GM20000 (cell line): ENCODE measurements at places on chromosomes 6 and 20.

- DNase-seq, result no peak
Observed at GRCh38 chr6:155638200-155638599, 182.6 kb upstream of the NOX3 start.

DNA sequence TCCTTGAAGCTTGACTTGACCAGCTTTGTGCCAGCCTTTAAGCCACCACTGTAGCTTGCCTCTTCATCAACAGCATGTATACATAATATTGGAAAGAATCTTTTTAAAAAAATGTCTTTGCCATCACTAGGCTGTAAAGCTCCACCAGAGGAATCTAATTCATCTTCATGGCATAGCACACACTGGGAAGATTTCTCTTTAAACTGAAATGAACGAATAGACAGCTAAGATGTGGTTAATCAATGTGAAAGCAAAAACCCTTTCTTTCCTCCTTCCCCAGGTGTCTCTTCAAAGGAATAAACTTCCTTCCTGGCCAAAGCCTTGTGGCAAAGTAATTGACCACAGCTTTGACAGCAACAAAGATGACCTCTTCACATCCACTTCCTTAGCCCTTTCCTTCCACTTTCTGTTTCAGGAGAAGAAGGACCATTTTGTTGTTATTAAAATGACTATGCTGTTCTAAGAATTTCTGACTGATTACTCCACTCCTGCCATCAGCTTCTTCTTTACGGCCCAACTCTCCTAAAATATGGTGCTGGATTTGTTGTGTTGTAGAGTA lies 428.7 kb upstream of the SOX4 start:
- peak; percentile 24 for DNase-seq

GRCh38 chr6:45611491-45611890 lies 233.8 kb upstream of the SUPT3H start:
- DNase-seq, result no peak

- no peak for DNase-seq
Observed at GRCh38 chr20:52777171-52777570, 195.0 kb upstream of the TSHZ2 start.

GRCh38 chr6:126919947-126920346 lies 198.5 kb upstream of the RSPO3 start:
- no peak for DNase-seq

DNA sequence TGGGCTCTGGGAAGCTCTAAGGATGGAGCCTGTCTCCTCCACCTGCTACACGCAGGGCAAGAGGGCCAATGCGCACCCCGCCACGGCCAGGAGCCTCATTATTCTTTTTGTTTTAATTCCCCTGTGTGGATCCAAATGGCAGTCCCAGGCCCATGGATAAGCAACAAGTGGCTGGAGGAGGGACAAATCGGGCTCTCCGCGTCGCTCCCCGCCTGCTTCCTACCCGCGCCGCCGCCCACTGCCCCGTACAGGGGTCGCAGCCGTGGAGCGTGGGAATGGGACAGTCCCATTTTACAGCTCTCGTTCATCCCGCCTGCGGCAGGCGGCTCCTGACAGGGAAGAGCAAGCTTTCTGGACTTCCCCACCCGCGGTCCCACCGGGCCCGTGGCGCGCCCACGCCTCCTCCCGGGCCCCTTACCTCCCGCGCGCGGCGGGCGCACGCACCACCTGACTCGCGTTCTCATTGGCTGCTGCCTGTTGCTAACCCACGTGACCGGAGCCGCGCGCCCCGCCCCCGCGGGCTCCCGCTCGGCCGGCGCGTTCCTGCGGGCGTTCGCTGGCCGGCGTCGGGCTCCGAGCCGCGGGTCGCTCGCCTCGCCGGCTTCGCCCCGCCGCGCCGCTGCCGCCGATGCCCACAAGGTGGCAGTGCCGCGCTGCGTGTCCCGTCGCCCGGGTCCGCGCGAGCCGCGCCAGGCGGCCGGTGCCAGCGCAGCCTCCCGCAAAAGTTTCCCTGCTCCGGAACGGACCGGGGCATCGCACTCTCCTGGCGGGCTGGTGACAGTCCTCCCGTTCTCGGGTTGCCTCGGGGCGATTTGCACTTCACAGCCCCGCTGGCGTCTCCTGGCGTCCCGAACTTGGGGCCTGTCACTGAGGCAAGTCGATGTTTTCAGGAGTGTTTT lies 93.3 kb downstream of the CD83 start:
- DNase-seq, result peak; percentile 99

- DNase-seq, result no peak
Observed at GRCh38 chr6:161682982-161683381, 409.1 kb upstream of the AGPAT4 start.

DNA sequence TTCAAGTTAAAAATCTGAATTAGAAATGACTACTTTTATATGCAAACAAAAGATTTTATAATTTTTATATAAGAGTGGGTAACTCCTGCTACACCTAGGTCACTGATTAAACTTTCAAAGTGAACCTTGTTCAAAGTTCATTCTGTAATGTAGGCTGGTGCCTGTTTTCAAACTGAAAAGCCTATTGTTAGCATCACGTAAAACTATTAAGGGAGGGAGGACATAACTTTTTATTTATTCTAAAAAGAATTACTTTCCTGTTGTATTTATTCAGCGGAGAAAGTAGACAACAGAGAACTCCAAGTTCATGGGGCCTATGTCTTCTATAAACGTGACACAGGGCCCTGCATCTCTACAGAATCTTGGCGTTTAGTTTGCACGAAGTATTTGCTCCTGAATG lies 27.4 kb downstream of the FERMT1 start:
- DNase-seq, result no peak

GRCh38 chr6:53244958-53245357 lies 96.3 kb upstream of the GCM1 start:
- peak; percentile 29 for DNase-seq

DNA sequence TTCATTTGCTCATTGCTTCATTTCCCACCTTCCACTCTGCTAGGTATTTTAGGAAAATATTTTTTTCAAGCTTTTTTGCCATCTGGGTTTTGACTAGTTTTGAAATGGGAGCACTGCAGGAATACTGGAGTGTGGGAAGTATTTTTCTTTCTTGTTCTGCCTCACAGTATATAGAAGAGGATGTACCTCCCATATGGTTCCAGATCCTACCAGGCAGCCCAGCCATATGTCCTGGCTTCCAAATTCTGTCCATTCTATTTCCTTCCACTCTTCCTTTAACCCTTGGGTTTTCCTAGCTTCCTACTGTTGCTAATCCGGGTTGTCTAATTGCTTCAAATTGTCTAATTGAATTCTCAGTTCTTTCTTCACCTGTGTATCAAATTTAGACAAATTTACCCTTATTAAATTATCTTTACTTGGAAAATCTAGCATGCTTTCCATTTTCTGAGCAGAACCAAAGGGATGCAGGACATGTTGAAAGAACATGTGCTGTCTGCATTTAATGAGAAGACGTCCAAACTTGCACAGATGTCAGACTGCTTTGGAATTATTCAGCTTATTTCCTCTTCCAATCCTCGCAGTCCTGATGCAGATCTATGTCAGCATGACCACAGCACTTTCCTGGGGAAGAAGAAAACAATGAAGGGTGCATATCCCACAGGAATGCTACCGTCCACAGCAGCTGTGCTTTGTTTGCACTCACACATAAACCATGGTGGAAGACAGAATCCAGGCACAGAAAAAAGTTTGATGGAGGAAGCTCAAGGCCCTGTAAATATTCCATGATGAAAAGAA lies 1273.9 kb upstream of the MAP3K7 start:
- DNase-seq, result no peak

DNA sequence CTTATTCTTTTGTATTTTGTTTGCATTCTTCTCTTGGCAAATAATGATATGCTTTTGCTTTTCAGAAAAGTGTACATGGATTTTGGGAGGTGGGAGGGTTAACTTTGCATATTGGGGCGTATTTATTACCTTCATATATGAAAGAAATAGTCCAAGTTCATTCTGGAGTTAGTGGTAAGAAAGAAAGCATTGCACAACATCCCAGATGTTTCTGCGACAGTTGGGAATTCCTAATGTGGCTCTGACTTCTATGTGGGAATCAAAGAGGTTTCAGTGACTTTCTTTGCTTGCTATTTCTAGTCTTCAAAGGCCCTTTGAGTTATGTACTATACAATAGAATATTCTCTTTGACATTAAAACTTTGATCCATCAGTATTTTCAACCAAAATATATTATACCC lies 78.1 kb downstream of the MMUT start:
- DNase-seq, result no peak

DNA sequence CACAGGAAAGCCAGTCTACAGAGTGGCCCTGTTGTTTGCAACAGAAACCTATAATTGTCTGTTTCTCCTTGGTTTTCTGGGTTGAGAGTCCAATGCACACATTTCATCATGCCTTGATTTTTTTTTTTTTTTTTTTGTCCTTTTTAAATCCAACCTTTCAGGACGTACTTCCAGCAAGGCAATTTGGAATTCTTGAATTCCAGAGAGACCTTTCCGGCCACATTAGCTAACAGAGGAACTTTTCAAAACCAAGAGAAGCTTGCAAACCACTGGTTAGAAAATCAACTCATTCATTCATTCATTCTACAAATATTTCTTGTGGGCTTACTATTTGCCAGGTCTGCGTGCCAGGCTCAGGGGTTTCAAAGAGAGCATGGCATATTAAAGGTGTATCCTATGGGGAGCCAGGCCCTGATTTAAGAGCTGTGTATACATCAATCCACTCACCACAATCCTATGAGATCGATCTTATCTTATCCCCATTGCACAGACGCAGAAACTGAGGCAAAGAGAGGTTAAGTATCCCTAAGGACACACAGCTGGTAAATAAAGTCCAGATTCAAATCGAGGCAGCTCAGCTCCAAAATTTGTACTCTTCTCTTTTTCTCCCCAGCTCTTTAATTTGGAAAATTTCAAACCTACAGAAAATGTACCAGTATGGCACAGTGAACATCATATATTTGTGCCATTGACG lies 43.0 kb downstream of the EYA2 start:
- no peak for DNase-seq

DNA sequence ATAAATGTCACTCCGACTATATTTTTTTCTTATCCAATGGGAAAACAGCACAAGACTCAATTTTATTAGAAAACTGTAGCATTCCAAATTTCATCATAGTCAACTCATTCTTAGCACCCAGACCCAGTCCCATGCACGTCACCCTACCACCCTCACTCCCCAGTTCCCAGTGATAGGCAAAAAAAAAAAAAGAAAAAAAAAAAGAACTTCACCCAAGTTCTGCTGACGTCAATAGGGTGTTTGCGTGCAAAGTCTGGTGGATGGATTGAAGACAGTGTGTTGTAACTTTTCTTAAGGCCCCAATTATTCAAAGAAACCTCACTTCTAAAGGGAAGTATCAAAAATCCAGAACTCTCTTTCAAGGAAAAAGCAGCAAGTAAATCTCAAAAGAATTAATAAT lies 213.9 kb upstream of the PRDM1 start:
- no peak for DNase-seq

DNA sequence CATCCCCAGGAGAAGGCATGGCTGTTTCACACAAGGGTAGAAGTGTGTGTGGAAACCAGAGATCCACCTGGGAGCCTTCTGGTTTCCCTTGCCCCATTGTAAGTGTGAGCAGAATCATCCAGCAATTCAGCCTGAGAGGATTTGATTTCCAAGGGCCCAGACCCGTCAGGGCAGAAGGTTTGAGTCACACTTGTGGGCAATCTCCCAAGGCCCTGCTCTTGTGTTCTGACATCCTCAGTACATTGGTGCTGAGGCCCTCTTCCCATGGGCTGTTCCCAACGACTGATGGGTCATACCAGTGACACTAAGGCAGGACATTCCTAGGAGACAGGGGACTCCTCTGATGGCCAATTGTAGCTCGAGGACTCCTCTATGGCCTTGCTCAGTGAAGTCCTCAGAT lies 58.2 kb upstream of the POLR1H start:
- DNase-seq, result no peak

DNA sequence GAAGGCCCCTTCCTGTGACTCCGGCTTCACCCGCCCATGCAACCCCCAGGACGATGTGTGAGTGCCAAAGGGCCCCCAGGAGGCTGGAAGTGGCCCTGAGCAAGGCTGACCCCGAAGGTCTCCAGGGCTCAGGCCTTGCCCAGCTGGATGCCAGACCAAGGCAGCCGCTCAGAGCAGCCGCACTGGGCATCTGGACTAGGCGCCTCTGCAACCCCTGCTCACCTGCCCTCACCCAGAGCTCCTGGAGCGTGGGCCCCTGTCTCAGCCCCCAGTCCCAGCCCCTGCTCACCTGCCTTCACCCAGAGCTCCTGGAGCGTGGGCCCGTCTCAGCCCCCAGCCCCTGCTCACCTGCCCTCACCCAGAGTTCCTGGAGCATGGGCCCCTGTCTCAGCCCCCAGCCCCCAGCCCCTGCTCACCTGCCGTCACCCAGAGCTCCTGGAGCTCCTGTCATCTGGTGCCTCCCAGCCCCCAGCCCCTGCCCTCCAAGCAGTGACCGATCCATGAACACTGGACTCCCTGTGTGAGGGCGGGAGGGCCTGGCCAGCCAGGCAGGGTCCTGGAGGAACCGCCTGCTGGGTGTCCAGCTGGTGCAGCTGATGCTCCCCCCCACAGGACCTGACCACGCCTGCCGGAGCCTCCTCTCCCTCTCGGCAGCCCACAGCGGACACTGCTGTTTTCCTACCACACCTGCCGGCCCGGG lies 1.1 kb downstream of the SRMS start:
- no peak for DNase-seq

GRCh38 chr6:149380523-149380922 lies 19.5 kb upstream of the SUMO4 start:
- no peak for DNase-seq

DNA sequence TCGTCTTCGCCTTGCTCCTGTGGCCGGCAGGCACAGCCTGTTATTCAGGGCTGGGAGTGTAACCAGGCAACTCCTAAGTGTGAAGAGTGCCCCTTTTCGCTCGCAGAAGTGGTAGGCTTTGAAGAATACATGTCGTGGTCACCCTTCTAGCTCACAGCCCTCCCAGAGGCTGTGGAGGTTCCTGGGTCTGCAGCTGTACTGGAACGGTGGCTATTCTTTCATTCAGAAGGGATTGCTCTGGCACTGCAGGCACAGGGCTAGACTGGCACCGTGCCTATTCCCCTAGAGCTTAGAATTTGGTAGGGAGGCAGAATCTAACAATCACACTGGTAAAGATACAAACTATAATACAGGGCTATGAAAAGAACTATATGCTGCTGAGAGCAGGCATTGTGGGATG lies 1.1 kb upstream of the SRSF12 start:
- no peak for DNase-seq

DNA sequence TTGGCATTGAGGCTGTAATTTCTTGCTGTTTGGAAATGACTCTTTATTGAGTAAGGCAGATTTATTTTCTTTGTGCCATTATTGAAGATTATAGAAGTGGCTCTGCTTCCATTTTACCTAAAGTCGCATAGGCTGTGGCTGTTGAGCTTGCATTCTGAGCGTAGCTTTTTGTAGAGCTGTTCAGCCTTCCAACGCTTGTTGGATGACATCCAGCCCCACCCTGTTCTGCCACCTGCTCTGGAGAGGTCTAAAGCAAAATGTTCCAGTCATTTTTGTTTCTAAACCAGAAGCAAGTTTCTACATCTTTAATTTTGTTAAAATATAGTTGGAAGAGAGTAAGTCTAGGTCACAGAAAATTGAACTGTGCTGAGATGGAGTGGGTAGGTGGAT lies 24.4 kb downstream of the UST start:
- DNase-seq, result no peak

GRCh38 chr6:157050537-157051265 lies 272.6 kb downstream of the TMEM242 start:
- DNase-seq, result no peak
